ENCODE measurements at places on chromosomes 4 and X. TPM values are rescaled to one million over a fixed set of nuclear protein-coding genes. Genes with fewer than 3 reads are reported as not detected.

- DNase-seq = no peak
Measured at GRCh38 chr4:132479543-132479942, 669.6 kb upstream of the PCDH10 start.

DNA sequence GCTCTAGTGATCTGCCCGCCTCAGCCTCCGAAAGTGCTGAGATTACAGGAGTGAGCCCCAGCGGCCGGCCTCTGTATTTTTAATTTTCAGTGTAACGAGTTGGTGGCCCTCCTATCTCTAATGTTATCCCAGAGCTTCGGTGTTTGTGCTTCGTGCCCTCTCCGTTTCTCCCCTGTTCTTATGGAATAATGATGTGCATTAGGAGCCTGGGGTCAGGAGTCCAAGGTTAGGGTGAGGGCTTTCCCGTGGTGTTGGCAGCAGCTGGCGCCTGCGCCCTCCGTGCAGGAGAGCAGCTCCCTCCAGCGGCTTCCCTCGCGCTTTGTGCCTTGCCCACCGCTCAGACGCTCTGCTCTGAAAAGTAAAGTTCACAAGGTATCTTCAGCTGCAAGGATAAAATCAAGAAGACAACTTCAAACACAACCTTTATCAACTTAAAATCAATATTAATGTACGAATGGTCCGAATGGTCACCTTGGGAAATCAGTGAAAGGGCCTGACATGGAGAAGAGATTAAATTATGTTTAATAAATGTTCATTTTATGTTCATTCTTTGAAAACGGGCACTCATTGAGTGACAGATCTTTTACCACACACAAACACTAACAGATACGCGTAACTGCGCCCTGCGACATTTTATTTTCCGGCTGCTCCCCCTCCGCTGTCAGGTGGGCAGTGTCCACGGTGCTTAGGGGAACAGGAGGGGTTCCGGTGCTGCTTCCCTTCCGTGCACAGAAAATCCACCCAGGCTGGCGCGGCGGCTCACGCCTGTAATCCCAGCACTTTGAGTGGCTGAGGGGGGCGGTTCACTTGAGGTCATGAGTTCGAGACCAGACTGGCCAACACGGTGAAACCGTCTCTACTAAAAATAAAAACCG is 62.4 kb downstream of the TRAPPC11 start:
- peak; percentile 84 for DNase-seq

DNA sequence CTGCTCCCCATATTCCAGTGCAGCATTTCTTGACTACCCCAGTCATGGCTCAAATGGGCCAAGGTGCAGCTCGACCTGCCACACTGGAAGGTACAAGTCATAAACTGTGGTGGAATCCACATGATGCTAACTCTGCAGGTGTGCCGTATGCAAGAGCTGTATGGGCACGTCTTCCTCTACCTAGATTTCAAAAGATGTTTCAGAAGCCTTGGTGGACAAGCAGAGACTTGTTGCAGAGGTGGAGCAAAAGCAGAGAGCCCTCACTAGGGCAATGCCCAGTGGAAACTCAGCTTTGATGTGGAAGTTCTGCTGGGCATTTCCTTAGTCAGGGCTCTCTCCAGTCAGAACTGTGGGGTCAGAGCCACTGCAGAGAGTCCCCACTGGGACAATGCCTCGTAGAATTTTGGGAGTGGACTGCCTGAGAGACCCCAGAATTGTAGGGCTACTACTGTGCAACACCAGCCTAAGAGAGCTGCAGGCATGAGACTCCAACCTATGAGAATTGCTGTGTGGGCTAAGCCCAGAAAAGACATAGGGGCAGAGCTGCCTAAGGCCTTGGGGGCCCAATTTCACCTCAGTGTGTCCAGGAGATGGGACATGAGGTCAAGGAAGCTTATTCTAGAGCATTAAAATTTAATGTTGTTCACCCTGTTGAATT is 65.7 kb downstream of the BEX3 start:
- no peak for DNase-seq

GRCh38 chrX:2468261-2469195 is 32.2 kb downstream of the DHRSX start:
- DNase-seq = no peak

- no peak for DNase-seq
Measured at GRCh38 chr4:11483046-11483445, 54.4 kb upstream of the HS3ST1 start.

Gene ADAMTS3
- total RNA-seq = 4.2 TPM

GRCh38 chr4:189502841-189503435 is 437.7 kb upstream of the FRG1 start:
- DNase-seq = no peak

Gene ENAM
- total RNA-seq = 0.19 TPM

DNA sequence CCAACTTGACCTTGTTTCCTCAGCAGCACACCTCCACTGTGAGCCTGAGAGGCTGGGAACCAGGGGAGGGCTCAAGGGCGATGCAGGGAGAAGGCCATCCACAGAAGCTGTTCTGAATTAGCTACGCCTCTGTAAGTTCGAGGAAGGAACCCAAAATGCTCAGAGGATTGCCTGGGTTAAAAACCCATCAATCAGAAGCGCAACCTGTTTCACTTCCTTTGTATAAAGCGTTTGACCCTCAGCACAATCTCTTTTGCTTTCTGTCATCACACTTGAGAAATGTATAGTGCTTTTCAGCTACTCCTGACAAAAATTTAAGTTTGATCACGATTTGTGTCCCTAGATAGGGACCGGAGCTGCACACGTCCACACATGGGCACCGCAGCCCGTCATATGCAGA is 48.0 kb upstream of the MAP3K15 start:
- DNase-seq = no peak

DNA sequence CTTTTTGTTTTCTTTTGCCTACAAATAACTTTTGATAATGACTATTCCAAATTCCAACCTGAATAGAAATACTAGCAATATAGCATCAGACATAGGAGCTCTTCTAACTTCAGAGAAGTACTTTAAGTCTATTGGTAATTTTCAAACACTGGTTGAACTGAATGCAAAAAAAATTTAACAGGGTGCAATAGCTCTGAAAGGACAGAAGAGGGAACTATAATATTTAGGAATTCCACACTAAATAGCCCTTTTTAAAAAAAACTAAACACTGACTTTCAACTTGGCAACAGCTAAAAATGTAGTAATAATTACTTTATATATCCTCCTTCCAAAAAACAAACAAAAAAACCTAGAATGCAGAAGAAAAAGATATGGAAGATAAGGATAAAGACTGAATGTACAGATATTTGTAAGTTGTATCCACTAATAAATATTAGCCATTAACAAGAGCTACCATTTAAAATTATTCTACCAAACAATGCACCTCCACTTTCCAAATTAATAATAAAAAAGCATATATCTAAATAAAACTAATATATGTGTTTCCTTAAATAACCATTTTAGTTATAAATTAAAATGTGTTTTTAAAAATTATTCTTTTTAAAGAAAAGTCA is 81.4 kb downstream of the FBXW7 start:
- DNase-seq = no peak

Gene LGI2
- 10.3 TPM for total RNA-seq

Gene TRPC5OS
- total RNA-seq = not detected

GRCh38 chr4:113760795-113761619 is 531 bp downstream of the CAMK2D start:
- DNase-seq = peak; percentile 94

- no peak for DNase-seq
Measured at GRCh38 chr4:132504438-132504837, 644.7 kb upstream of the PCDH10 start.

GRCh38 chr4:120718979-120719566 is 203.5 kb downstream of the PRDM5 start:
- no peak for DNase-seq

Gene RAB9B
- 7.9 TPM for total RNA-seq

DNA sequence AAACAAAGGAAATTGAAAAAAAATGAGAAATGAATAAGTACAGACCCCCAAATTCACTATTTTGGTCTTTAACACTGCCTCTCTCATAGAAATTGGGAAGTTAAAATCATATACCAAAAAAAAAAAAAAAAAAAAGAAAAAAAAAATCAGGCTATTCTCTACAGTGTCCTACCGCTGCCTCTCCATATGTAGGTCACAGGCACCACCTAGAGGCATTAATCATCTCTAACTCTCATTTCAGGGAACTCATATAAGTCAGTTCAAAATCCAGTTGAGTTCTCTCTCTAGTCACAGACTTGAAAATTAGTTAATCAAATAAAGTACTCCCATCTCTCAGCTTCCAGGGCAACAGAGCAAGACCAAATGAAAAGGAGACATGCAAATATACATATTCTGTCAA is 47.9 kb downstream of the COX18 start:
- DNase-seq = no peak

- DNase-seq = no peak
Measured at GRCh38 chr4:177010418-177010817, 217.7 kb upstream of the VEGFC start.

DNA sequence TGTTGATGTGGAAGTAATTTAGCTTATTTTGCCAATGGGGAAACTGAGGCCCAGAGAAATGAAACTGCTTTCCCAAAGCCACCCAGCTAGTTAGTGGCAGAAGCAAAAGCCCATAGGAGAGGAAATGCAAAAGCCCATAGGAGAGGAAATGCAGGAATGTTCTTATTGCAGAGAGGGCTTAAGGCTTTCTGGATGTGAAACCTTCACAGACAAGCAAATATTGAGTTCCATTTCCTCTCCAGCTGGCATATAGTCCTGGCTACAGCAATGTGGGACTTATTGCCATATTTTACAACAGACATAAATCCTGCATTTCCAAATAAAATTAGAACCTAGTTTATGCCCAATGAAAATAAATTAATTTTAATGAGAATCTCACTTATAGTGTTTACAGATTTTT is 69.7 kb downstream of the TMEM154 start:
- DNase-seq = no peak

DNA sequence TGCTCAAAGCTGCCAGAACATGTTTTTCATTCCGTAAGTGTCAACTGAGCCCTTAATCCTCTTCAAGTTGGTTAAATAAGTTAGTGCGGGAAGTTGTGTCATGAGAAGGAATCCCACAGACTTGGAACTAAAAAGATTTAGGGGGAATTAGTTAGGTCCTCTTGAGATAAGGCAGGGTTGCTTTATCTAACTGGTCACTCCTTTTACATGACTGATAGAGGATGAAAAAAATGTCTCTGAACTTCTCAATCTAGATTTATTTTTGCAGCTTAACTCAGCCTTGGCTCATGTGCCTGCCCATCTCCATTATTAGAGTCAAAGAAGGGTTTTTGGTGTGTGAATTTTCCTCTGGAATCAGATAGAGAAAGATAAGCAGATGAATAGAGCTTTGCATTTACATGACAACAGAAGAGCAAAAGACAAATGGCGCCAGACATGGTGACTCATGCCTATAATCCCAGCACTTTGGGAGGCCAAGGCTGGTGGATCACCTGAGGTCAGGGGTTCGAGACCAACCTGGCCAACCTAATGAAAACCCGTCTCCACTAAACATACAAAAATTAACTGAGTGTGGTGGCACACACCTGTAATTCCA is 882.9 kb downstream of the RPA4 start:
- DNase-seq = no peak

DNA sequence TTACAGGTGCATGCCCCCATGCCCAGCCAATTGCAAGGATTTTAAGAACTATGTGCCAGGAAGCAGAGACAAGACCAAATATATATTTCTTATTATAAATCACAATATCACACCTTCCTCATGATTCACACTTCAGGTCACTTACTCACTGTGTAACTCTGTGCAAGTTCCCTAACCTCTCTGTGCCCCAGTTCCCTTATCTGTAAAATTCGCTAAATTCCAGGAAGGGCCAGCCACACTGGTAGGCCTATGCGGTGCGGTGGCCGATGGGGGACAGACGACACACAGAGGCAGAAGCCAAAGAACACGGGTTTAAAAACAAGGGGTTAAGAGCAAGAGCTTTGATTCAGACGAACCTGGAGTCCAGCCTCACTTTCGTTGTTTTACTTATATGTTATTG is 2.8 kb downstream of the TRIM2 start:
- DNase-seq = no peak

- no peak for DNase-seq
Measured at GRCh38 chrX:143025628-143026027, at the start of gene SPANXN4. TSS of gene SPANXN4 (plus strand) at chrX:143025928. CDS start at chrX:143026015, 87 bp downstream.

DNA sequence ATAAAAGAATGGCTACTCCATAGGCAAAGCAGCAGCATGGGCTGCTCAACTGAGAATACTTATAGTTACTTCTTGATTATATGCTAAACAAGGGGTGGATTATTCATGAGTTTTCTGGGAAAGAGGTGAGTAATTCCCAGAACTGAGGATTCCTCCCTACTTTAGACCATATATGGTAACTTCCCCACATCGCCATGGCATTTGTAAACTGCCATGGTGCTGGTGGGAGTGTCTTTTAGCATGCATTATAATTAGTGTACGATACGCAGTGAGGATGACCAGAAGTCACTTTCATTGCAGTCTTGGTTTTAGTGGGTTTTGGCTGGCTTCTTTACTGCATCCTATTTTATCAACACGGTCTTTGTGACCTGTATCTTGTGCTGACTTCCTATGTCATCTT is 141.5 kb downstream of the MAGEB17 start:
- no peak for DNase-seq

Gene NDNF
- total RNA-seq = 3.7 TPM

DNA sequence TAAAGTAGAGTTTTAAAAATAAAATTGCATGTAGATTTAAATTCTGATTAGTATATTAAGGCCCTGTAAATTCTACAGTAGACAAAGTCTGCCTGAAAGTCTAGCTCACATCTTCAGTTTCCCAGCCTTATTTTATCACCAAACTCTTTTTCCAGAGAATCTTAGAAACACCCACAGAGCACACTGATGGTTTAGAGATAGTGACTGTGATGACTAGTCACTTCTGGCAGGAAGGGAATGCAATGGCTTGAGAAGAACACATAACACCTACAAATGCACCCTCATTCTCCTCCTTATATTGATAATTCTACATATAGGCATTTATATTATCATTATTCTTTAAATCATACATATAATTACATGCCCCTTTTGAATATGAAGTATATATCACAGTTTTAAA is 232.9 kb downstream of the ARAP2 start:
- no peak for DNase-seq

GRCh38 chr4:161573836-161574235 is 590.0 kb downstream of the FSTL5 start:
- DNase-seq = no peak

Gene SNCA
- 12.6 TPM for total RNA-seq

- DNase-seq = no peak
Measured at GRCh38 chr4:1541449-1542225, 135.4 kb upstream of the NKX1-1 start.

- DNase-seq = no peak
Measured at GRCh38 chr4:94531991-94532789, 80.4 kb downstream of the PDLIM5 start.

GRCh38 chrX:38893441-38893840 is 92.2 kb downstream of the MID1IP1 start:
- DNase-seq = no peak

- no peak for DNase-seq
Measured at GRCh38 chrX:130025256-130025655, 42.8 kb downstream of the BCORL1 start.

All from aorta (tissue), 5 donors.